ENCODE measurements at places on chromosomes 3 and 15. TPM values are rescaled to one million over a fixed set of nuclear protein-coding genes. Genes with fewer than 3 reads are reported as not detected.

Gene IL20RB
- total RNA-seq = 1.0 TPM

Gene ROBO2
- total RNA-seq = 14.3 TPM

Gene SLC22A14
- not detected for total RNA-seq

Gene SLC51A
- not detected for total RNA-seq
